Activated CD4-positive, alpha-beta T cell treated with anti-CD3 and anti-CD28 coated beads, Interleukin-2, amount 50 U/mL, for 1 hour (primary cell): ENCODE measurements at places on chromosomes 5 and 9.

DNA sequence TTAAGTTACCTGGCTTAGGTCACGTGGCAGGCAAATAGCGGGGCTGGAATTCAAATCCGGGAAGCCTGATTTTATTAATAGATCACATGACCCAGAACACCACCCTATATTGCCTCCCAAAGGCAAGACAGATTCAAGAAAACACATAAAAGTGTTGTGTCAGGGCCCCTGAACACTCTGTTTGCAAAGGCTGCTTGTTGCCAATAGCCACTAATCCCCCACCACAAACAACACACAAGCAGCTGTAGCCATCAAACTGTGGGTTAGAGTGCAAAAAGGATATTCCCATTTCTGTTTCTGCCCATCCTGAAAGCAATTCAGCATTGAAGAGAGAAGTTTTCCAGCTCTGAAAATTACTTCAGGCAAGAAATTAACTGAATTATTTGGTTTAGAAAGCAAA lies 358.9 kb upstream of the RFX3 start:
- no peak for DNase-seq

- DNase-seq = no peak
Observed at GRCh38 chr9:130018265-130018664, 24.7 kb downstream of the FNBP1 start.

DNA sequence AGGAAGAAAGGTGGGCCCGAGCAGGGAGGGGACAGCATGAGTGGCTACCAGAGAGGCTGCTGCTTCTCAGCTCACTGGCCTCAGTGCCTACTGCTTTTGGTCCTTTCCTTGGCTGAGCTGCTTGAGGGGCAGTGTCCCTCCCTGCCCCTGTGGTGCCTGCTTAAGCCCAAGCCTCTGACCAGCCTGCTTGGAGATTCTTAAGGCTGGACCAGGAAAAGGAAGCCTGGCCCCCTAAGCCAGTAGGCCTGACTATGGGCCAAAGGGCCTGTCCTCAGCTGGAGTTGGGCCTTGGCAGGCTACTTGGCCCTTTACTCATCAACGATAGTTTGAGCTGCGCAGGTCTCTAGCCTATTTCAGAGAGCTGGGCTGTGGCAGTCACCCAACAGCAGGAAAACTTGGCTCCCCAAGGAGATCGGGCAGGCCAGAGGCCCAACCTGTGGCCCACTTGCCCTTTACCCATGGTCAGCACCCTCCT lies 24.9 kb downstream of the TCF7 start:
- DNase-seq = no peak

- DNase-seq = no peak
Observed at GRCh38 chr9:115921301-115921700, 232.3 kb upstream of the PAPPA start.

- DNase-seq = no peak
Observed at GRCh38 chr5:67100301-67100700, 96.3 kb downstream of the CD180 start.

DNA sequence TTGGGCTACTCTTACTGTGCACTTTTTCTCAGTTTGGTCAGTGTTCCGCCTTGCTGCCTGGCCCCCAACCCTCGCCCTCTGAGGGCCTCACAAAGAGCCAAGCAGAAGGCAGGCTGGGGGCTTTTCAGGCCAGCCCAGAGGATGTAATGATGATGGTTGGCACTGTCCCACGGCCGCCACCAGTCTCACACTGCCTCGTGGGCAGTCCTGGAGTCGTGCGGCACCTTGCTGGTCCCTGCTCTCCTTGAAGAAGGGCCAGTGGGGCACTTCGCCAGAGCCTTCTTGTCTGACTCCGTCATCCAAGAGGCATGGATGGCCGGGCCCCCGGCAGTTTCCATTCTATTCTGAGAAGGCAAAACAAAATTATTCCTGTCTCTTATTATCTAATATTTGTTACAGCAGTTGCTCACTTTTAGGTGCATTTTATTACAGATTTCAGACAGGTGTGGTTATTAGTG lies 21.0 kb downstream of the TENT4A start:
- no peak for DNase-seq

DNA sequence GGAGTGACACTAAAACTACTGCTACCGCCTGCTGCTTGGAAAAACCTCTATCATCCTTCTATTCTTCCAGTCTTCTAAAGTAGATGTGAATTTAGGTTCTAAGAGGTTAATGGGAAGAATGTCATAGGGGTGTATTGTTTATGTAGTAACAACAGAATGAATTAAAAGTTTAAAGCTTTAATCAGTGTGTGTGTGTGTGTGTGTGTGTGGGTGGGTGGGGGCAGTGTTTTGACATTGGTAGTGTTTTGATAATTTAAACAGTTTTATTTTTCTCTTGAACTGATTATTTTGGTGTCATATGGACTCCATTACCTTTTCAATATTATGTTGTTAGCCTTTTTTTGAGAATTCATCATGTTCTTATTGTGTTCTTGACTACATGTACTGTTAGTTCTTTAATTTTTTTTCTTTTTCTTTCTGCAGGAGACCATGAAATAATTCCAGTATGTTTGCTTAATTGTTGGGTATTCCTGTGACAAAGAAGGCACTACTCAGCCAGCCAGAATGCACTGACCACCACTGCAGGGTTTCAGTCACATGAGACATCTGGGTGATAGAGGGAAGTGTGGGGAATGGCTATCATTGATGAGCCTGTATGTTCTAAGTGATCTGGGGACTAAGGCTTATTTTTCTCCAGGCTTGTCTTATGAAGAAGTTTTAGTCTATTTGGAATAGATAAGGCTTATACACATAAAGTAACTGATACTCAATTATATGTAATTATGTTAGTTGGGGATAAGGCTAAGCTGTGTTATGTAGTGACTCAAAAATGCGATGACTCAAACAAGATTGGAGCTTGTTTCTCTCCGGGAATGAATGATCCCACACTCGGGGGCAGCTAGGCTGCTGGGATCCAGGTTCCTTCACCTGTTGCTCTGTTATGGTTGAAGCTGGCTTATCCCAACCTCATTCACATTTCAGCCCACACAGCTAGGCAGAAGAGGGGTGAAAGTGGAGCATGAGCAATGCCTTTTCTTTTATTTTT lies 50.2 kb upstream of the ACTBL2 start:
- DNase-seq = no peak

DNA sequence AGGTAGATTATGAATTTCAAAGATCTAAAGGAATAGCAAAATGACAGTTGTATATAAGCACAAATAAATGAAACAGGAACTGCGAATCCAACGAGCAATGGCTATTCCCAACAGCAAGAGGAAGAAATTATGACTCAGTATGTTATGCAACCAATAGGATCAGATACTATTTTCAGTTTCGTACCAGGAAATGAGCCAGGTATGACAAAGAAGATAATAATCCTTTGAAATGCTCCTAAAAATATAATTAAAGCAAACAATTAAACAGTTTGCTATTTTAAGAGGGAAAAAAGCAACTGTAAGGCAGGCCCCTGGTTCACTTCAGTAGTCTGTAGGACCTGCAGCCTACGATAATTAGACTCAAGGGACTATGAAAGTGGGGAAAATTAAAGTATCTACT lies 58.9 kb downstream of the AUH start:
- no peak for DNase-seq
